Fibroblast of lung (primary cell): ENCODE measurements at places on chromosomes 2 and 18.

- DNase-seq = no peak
Measured at GRCh38 chr2:221747289-221747972, 175.3 kb upstream of the EPHA4 start.

- no peak for DNase-seq
Measured at GRCh38 chr2:235267251-235267650, 226.6 kb upstream of the AGAP1 start.

DNA sequence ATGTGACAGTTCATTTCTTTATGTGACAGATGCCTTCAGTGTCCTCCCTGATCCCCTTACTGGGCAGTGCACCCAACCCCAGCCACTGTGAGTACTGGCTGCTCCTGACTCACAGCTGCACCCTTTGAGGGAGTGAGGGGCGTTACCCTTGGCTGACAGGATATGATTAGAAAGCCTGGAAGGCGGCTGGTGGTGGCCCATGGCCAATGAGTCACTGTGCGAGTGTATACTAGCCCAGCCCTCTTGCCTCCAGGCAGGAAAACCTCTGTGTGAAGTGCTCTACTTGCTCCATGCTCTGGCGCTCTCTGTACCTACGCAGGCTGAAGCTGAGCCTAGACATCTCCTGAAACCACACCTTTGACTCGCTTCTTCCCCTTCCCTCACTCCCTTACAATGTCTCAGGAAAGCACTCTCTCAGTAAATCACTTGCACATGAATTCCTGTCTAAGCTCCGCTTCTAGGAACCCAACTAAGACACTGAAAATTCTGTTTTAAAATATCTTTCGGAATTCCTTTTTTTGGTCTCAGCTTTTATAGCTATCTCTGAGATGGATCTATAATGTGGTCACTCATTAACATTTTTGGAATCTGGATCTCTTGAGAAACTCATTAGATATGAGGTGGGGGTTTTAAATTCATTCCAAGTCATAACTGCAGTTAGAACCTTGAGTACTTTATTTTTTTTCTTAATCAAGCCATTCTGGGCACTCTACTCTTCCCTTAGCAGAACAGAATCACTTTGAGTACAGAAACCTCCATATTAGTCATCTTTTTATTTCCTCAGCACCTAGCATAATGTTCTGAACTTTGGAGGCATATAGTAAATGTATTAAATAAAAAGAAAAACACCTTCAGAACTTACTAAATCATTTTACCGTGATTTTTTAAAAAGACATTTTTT is 25.3 kb upstream of the STAM2 start:
- DNase-seq = peak; percentile 98

DNA sequence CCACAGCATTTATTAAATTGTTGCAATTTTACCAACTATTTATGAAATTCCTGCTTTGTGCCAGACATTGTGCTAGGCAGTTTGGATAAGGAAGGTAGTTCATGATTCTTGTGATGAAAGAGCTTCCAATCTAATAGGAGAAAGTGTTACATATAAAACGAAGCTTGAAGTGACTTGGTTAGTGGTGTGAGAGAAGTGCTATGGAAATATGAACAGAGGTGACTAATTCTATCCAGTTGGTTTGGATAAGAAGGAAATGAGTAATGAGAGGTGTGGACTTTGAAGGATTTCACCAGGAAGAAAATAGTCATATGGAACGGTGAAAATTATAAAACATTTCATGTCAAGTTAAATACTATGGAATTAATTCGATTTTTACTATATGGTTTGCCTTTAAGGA is 48.6 kb downstream of the EML6 start:
- peak; percentile 85 for DNase-seq

- no peak for DNase-seq
Measured at GRCh38 chr2:145360129-145360790, 840.3 kb upstream of the ZEB2 start.

GRCh38 chr2:23508066-23508390 is 123.0 kb downstream of the KLHL29 start:
- no peak for DNase-seq

DNA sequence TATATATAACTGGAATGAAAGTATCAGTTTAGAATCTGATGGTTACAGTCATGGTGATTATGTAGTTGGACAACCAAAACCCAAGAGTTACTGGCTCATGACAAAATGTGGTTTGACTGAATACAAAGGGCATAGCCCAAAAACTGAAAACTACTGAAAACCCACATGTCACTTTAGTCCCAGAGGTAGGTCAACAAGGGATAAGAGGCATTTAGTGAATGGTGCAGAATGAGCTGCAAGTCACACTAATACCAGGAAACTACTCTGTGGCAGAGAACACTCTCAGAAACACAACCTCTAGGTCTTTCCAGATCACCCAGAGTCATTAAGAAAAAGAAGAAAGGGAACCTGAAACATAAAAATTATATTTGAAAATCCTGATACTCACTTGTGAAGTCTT is 154.5 kb downstream of the AGPS start:
- DNase-seq = no peak

DNA sequence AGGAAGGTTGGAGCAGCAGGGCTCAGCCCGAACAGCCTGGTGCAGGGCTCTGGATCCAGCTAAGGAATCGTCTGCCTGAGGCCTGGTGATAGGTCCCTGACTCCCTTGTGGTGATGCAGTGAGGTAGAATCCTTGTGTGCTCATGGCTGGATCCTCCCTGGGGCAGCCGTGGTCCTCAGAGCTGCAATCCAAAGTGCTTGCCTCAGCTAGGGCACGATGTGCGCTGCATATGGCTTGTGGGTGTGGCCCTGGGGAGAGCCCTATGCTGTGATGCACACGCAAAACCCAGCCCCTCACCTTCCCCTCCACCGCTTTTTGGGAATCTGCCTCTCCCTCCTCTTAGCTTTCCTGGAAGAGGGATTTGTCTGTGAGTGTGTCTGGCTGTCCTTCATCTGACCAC is 142.2 kb downstream of the DYSF start:
- DNase-seq = no peak

GRCh38 chr2:64086347-64087082 is 57.7 kb downstream of the PELI1 start:
- DNase-seq = no peak

GRCh38 chr2:118846953-118847761 is at the start of gene EN1:
EN1 (minus strand) TSS chr2:118847648; CDS start chr2:118847167, 481 bp downstream.
- no peak for DNase-seq

DNA sequence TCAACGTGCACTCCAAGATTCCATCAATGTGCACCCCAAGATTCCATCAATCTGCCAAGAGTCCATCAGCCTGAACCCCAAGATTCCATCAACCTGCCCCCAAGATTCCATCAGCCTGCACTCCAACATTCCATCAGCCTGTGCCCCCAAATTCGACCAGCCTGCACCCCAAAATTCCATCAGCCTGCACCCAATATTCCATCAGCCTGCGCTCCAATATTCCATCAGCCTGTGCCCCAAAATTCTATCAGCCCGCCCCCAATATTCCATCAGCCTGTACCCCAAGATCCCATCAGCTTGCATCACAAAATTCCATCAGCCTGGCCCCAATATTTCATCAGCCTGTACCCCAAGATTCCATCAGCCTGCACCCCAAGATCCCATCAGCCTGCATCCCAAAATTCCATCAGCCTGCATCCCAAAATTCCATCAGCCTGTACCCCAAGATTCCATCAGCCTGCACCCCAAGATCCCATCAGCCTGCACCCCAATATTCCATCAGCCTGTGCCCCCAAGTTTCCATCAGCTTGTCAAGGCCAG is 92.1 kb upstream of the PXDN start:
- DNase-seq = no peak

DNA sequence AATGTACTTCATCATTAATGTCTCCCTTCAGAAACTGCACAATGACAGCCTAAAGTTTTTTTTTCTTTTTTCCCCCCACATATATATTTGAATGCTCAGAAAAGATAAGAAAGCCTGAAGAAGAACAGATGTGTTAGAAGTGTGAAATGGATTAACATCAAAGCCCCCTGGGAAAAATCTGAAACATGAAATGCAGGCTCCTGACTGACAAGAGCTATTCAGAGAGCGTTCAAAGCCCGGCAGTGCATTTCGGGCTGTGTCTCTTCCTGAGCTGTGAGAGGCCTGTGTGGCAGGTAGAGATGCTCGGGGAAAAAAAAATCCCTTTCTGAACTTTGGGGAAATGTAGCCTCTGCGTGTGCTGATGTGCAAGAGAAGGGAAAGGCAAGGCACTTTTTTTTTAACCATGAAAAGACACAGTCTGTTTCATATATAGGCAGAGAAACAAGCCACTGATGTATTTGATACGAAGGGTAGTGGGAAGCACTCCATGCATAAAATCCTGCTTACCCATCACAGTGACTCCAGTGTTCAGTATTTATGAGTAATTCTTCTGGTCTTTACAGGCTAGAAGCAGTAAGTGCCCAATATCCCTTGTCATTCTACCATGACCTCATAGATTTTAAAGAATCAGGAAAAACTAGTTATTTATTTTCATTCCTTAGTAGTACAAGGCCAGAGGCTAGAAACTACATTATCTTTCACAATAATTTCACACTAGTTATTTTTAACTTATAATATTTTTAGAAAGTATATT is 1574.2 kb upstream of the PIK3C3 start:
- peak; percentile 27 for DNase-seq

- no peak for DNase-seq
Measured at GRCh38 chr2:15427987-15428386, 133.1 kb downstream of the NBAS start.

DNA sequence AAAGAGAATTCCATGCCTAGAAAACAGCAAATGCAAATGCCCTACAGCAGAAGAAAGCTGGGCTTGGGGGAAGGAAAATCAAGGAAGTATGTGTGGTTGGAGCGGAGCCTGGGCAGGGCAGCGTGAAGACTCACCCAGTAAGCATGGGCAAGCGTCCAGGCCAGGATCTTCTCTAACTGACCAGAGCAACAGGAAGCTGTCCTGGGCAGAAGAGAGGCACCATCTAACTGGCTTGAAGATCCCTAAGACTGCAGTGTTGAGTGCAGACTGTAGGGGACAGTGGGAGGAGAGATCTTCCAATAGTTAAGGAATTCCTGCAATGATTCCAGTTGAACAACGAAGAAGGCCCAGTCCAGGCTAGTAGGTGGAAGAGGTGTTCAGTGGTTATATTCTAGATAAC is 57.9 kb downstream of the NXPH2 start:
- DNase-seq = peak; percentile 23

- DNase-seq = no peak
Measured at GRCh38 chr18:33369711-33370449, 70.6 kb downstream of the CCDC178 start.

- DNase-seq = peak; percentile 56
Measured at GRCh38 chr2:111930875-111931274, 32.5 kb downstream of the MERTK start.

GRCh38 chr2:98857001-98857400 is 79.0 kb downstream of the CRACDL start:
- DNase-seq = no peak

GRCh38 chr2:164757934-164758695 is 83.5 kb downstream of the COBLL1 start:
- DNase-seq = peak; percentile 52

DNA sequence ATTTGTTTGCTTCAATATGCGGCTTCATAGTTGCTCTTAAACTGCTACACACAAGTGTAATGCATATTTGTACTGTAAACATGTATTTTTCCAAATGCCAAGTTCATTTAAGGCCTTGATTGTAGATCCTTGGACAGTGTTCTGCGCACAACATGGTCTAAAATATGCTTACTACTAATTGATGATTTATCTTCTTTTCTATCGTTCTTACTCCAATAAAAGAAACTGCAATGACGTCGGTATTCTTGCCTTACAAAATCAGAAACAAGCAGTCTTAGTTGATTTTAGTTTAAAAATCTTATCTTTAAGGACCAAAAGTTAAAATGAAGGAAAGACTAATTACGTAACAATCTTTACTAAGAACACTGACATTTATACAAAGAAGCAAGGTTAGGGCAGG is 224.3 kb upstream of the SMAD7 start:
- DNase-seq = no peak

- no peak for DNase-seq
Measured at GRCh38 chr2:9741110-9741509, 102.2 kb upstream of the TAF1B start.

- DNase-seq = no peak
Measured at GRCh38 chr2:1488851-1489250, 75.6 kb downstream of the TPO start.

DNA sequence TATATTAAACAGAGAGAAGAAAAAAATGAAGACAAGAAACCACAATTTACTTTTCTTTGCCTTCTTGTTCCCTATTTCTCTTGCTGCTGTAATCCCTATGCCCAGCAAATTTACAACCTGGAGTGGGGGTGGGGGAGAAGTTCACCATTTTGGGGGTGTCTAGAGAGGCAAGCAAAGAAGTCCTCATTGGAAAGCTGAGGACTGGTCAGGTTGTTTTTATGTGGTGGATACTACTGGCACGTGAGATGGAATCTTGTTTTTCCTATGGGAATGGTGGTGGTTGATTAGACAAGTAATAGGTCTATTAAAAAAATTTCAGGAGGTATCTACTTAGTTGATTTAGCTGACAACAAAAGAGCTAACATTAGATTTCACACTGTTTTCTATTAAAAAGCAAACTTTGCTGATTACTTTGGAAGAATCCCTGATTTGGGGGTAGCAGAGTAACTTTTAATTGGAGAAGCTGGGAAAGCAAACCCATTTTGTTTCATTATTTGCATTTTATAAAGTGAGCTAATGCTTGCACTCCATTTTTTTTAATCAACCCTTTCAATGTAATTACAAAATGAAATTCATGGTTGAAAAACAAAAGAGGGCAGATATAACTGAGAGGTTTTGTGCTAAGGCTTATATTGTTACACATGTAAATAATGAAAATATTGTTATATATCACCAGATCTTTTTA is 6.0 kb downstream of the POU3F3 start:
- no peak for DNase-seq

DNA sequence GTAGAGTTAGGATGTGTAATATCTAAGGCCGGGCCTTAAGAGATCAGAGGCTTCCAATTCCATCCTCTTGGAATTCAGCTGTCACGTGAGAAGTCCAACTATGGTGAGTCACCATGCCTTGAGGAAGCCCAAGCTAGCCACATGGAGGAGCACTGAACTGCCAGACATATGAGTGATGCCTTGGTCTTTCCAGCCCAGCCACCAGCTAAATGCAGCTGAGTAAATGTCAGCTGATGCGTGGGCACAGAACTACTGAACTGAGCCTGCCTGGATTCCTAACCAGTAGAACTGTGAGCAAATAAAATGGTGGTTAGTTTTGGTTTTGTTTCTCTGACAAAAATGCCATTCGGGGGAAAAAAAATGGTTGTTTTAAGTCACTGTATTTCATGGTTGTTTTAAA is 153.7 kb upstream of the SERTAD2 start:
- peak; percentile 97 for DNase-seq

DNA sequence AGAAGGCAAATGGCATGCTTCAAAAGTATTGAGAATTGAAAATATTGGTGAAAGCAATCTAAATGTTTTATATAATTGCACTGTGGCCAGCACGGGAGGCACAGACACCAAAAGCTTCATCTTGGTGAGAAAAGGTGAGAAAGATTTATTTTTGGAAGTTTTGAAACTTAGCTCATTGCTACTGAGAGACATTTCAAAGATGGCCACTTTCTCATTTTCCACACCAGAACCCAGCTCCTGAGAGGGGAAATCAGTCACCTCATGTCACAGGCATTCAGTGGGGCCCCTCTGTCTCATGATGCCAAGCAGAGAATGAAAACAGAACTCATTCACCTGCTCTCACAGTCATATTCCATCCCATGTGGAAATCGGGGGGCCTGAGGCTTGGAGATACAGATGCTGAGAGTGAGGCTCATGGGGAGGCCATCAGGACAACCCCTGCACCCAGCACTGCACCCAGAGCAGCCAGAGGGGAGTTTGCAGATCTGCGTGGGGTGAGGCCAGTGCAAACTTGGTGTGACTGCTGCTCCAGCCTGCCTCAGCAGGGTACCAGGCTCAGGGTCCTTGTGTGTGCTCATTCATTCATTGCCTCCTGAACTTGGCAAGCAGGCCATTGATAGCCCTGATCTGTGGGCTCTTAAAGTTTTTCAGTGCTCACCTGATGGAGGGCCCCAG is 31.4 kb downstream of the IL18R1 start:
- DNase-seq = no peak
